Right atrium auricular region (tissue), 2 donors: ENCODE measurements at places on chromosomes 7 and 10. TPM values are rescaled to one million over a fixed set of nuclear protein-coding genes. Genes with fewer than 3 reads are reported as not detected.

DNA sequence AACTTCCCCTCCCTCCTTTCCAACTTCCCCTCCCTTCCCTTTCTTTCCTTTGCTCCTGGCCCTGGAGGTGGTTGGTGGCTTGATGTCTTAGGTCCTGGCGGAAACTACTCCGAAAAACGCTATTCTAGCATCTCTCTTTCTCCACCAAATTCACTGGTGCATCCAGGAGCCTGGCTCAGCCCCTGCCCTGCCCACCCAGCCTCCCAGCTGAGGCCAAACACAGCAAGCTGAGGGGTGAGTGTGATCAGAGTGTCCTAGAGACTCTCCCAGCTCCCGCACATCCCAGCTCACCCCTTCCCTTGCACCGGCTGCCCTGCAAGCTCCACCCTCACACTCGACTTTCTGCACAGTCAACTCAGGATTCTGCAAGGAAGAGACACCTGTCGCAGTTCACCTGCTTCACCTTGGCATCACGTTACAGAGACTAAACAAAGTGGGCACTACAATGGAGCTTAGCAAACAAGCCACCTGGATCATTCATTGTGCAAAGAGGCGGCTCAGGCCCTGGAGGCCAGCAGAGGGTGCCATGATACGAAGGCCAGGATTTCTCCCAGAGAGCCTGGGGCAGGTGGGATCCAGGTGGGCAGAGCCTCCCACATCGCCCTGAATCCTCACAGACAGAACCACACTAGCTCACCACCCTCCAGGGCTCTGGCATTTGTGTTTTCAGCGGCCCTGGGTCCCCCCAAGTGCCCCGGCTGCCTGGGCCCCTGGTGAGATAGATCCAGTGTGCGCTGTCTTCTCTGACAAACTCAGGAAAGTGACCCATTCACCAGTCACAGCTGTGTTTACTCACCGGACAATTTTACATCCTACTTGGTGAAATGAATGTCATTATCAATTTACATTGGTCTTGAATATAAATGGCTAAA lies 169.6 kb downstream of the TCERG1L start:
- no peak for DNase-seq

UPK3B gene
- 126 TPM for total RNA-seq

- DNase-seq, result no peak
Observed at GRCh38 chr10:58697691-58698090, 185.0 kb downstream of the BICC1 start.

ADD3 gene
- 158 TPM for total RNA-seq

DNA sequence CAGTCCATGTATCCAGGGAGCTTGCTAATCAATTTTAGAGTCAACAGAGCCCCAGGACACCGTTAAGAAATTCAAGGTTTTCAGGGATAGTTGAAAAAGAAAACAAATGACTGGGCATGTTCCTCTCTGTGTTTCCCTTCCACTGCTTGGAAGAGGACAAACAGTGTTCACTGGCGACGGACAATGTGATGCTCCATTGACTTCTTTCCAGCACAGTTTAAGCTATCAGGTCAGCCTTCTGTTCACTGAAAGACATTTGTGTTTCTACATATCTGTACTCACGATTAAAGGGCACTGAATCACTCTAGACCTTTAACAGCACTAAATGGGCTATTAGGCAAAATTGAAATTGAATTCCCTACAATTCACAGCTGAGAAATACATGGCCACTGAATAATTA lies 123.6 kb downstream of the RNLS start:
- DNase-seq, result no peak

DNA sequence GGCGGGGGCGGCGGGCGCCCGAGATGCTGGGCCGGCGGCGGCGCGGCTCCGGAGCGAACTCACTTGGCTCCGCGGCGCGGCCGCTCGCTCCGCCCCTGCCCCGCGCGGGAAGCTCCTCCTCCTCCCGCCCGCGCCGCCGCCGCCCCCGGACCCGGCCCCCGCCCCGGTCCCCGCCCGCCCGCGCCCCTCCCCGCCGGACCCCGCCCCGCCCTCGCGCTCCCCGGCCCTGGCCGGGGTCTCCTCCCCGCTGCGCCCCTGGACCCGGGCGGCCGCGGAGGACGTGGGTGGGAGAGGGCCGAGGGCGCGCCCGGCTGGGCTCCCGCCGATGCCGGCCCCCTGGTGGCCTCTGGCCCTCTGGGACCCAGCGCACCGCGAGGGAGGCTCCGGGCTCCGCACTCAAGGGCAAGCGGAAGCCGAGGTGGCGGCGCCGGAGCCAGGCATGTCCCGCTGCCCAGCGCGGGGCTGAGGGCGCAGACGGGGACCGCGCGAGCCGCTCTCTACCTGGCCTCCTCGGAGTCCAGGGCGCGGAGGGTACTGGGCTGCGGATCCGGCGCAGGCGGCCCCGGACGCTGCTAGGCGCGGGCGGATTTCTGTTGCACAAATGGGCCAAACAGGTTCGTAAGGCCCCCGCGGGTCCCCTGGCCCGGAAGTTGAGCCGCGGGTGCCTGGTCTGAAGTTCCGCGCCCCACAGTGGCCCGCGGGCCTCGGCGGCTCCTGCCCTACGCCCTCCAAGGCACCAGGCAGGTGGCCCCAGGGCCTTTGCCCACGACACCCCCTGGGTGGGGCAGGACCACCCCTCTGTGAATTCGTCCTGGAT lies at the start of gene TCERG1L:
TCERG1L (minus strand) TSS at position 61 of the 817 bp plus-strand sequence. CDS start 86 bp downstream, outside the sequence.
- DNase-seq, result no peak

- DNase-seq, result no peak
Observed at GRCh38 chr10:27774831-27775230, 29.2 kb upstream of the MKX start.

GRCh38 chr10:59047957-59048618 lies 128.4 kb upstream of the PHYHIPL start:
- DNase-seq, result no peak

GRCh38 chr10:15764892-15765454 lies 45.3 kb upstream of the ITGA8 start:
- DNase-seq, result no peak

DNA sequence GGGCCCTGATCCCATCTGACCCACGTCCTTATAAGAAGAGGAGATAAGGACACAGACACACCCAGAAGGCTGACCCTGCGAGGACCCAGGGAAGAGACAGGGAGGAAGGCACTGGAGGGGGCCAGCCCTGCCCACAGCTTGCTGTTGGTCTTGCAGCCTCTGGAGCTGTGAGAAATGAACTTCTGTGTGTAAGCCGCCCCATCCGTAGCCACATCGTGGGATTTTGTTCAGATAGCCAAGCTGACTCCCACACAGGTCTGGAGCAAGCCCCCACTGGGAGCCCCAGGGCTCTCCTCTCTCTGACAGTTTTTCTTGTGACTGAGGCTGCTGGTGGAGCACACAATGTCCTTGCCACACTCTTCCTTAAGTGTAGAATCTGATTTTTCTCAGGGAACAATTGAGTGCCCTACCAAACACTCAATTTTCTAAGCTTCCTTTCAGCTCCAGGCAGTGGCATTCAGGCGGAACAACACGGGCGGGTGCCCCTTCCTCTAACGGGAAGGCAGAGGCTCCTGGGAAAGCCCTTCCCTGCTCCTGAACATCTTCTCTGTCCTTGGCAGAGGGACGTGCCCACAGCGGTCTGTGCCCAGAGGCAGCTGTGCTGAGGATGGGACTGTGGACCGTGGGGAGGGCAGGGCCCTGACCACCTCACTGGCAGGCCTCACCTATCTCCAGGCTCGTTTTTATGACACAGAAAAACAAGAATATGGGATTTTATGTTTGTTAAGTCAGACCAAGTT lies 160.6 kb upstream of the SHH start:
- DNase-seq, result no peak
